ENCODE measurements at places on chromosomes 5 and 9. TPM values are rescaled to one million over a fixed set of nuclear protein-coding genes. Genes with fewer than 3 reads are reported as not detected.

Gene ZNF608
- total RNA-seq, result 37.1 TPM

Gene ADAMTS6
- 19.0 TPM for total RNA-seq

Gene SPINK7
- not detected for total RNA-seq

Gene ELOVL7
- 66.8 TPM for total RNA-seq

Gene TNFSF8
- total RNA-seq, result 2.8 TPM

Gene KCNMB1
- total RNA-seq, result 20.9 TPM

Gene SLC28A3
- total RNA-seq, result 9.4 TPM

Gene CCDC192
- not detected for total RNA-seq

Gene LRRC19
- 16.7 TPM for total RNA-seq

- DNase-seq, result no peak
These were observed 18.1 kb downstream of the LIX1 start for GRCh38 chr5:97124335-97124734.

GRCh38 chr5:135223891-135224625 lies 175.0 kb downstream of the MACROH2A1 start:
- no peak for DNase-seq

- DNase-seq, result no peak
These were observed 158.1 kb downstream of the DAB2IP start for GRCh38 chr9:121809356-121810050.

GRCh38 chr5:123599171-123599570 lies 87.2 kb downstream of the CSNK1G3 start:
- no peak for DNase-seq

DNA sequence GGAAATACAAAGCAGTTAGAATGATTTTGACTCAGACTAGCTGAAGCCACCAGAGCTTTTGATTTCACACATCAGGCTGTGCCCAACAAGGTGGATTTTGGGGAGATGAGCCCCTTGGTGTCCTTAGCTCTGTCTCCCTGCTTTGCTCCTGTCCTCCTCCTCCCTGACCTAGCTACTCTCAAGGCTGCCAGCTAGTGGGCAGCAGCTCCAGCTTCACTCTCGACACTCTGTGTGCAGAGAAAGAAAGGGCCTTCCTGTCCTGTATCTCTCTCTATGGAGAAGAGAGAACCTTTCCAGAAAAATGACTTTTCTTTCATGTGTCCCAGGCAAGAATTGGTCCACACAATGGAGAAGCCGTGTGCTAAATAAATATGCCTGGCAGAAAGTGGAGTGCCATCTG lies 446.2 kb downstream of the SEMA5A start:
- DNase-seq, result no peak

- no peak for DNase-seq
These were observed 315.5 kb upstream of the RGMB start for GRCh38 chr5:98458004-98458403.

DNA sequence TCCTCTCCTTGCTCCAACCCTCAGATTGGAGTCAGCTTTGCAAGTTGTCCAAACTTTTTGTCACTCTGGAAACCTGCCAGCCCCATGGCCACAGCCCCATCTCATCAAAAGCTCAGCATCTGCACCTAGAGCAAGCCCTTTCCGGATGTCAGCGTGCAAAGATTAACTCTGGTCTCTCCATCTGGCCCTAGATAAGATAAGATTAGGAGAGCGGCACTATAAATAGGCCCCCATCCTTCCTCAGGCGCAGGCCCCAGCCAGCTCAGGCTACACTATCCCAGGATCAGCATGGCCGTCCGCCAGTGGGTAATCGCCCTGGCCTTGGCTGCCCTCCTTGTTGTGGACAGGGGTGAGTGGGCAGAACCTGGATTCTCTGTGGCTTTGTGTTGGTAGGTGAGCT lies at the start of gene SPINK4:
SPINK4 (plus strand) TSS at position 247 of the 400 bp plus-strand sequence; CDS start at position 289, 42 bp downstream.
- peak; percentile 23 for DNase-seq

GRCh38 chr5:110590187-110590586 lies 136.3 kb downstream of the TMEM232 start:
- DNase-seq, result no peak

DNA sequence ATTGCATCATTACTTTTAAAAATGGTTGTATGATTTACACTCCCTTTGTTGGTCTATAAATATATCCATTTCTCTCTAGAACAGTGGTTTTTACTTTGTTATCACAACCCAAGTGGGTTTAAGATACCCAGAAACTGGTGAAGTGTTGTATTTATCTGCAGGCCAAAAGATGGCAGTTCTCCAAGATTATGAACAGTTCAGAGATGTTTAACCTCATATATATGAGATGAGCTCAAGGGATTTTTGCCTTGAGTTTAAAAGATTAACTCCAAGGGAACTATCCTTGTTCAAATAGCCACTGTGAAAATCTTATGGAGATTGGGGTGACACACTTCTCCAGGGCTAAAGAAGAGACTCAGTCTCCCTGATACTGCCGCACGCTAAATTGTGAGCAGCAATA lies 572.6 kb downstream of the TLE4 start:
- DNase-seq, result no peak

DNA sequence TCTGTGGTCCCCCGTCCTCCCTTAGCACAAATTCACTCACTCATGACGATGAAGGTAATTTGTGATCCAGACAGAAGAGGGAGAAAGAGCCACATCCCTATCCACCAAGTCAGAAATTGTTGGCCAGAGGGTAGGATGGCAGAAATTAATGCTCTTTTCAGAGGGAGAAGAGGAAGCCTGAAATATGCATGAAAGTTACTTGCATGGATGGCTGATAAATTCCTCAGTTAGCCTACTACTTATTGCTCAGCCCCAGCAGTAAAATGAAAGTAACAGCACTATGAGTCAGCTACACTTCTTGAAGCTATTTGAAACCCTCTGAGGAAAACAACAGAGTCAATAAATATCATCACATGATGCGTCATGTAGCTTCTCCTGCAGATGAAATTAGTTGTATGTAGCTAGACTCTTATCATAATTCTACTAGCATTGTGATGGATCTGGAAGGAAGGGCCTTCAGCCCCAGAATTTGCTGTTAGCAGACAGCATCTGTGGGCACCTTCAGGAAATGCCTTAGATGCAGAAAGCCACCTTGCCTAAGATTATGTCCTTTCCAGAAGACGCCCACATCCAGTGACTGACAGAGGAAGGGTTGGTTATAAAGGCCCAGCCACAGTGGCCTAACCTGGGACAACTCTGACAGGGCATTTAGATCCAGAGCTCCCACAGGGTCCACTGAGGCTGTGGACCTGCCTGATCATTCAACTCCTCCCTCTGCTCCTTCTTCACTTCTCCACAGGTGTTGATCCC lies 81.2 kb upstream of the CCDC112 start:
- no peak for DNase-seq

- DNase-seq, result no peak
These were observed 458.6 kb downstream of the NR2F1-AS1 start for GRCh38 chr5:93122446-93122845.

GRCh38 chr5:79843450-79844388 lies 147.3 kb downstream of the MTX3 start:
- no peak for DNase-seq

- DNase-seq, result peak; percentile 67
These were observed 26.9 kb upstream of the CNOT6 start for GRCh38 chr5:180467028-180467975.

DNA sequence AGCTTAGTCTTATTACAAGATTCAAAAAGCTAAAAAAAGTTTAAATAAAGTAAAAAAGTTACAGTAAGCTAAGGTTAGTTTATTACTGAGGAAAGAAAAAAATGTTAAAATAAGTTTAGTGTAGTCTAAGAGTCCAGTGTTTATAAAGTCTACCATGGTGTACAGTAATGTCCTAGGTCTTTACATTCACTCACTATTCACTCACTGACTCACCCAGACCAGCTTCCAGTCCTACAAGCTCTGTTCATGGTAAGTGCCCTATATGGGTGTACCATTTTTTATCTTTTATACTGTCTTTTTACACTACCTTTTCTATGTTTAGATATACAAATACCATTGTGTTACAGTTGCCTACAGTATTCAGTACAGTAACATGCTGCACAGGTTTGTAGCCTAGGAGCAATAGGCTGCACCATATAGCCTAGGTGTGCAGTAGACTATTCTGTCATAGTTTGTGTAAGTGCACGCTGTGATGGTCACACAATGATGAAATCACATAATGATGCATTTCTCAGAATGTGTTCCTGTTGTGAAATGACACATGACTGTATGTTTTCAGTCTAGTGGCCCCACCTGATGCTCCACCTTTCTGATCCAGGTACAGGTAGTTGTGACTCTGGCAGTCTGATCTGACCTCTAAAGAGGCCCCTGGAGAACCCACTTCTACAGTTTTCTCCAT lies 45.7 kb downstream of the SNX18 start:
- DNase-seq, result no peak

GRCh38 chr9:69188975-69189374 lies 14.9 kb downstream of the TJP2 start:
- no peak for DNase-seq

- DNase-seq, result no peak
These were observed 348.8 kb downstream of the TRPM3 start for GRCh38 chr9:70772601-70773000.

GRCh38 chr5:33401482-33402390 lies 39.0 kb upstream of the TARS1 start:
- no peak for DNase-seq

- no peak for DNase-seq
These were observed 83.2 kb downstream of the IRX1 start for GRCh38 chr5:3678801-3679200.

GRCh38 chr5:158265931-158266700 lies 407.2 kb upstream of the CLINT1 start:
- DNase-seq, result no peak

DNA sequence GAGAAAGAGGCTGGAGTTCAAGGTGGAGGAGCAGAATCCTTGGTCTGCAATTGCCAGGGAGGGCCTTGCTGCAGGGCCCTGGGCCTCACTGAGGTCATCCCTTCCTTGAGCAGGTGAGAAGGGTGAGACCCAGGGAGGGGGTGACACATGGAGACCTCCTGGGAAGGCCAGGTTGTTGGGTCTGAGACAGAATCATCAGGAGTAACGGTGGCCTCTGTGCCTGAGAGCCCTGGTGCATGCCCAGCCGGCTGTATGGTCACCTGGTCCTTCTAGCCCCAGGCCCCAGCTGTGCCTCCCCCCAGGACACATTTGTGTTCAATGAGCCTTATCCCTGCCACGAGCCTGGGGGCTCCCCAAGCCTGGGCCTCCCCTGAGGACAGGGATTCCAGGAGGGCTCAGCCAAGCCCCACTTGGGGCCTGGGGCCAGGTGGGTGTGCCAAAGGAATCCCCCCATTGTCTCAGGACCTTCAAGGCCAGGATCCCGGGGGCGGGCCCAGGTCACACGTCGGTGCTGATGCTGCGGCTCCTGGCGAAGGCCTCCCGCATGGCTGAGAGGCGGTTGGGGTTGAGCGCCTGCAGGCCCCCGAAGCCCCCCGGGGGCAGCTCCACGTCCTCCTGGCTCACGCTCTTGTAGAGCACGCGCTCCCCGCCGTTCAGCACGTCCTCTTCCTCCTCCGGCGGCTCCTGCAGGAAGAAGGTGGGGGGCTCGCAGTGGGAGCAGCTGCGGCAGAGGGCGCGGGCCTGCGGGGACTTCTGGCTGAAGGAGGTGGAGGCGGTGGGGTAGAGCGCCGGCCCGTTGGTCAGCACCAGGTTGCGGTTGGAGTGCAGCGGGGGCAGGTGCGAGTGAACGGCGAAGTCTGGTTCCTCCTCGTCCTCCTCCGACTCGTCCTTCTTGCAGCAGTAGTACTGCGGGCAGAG lies 30.4 kb downstream of the FAM163B start:
- DNase-seq, result no peak

GRCh38 chr9:111236332-111236731 lies 93.7 kb downstream of the OR2K2 start:
- DNase-seq, result no peak

DNA sequence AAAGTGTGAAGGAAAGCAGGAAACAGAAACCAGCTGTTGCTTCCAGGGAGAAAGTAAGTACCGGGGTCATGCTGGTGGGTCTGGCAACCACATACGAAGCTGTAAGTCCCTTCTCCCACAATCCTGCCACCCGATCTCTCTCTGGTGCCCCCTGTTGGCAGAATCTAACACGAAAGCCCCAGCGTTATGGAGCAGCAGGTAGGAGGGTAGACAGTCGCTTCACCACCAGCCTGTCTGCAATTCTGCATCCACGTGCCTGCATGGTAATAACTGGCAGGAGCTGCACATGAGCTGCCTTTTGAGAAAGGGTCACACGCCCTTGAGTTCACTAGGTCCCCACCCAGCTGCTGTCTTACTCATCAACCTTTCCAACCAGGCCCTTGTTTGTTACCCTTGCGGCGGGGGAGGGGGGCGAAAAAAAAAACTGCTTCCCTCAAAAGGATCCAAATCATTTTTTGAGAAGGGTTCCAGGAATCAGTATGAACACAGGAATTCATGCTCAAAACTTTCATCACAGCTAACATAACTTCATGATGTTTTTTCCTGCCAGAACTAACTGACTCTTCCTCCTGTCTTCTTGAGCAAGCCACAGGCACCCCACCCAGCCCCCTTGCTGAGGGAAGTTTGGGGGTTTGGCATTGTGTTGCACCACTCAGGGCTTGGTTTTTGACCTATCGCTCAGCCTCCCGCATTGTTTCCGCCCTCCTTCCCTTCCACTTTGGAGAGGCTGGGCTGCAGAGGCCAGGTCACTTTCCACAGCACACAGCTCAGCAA lies 19.6 kb upstream of the TMEM252 start:
- DNase-seq, result peak; percentile 43

DNA sequence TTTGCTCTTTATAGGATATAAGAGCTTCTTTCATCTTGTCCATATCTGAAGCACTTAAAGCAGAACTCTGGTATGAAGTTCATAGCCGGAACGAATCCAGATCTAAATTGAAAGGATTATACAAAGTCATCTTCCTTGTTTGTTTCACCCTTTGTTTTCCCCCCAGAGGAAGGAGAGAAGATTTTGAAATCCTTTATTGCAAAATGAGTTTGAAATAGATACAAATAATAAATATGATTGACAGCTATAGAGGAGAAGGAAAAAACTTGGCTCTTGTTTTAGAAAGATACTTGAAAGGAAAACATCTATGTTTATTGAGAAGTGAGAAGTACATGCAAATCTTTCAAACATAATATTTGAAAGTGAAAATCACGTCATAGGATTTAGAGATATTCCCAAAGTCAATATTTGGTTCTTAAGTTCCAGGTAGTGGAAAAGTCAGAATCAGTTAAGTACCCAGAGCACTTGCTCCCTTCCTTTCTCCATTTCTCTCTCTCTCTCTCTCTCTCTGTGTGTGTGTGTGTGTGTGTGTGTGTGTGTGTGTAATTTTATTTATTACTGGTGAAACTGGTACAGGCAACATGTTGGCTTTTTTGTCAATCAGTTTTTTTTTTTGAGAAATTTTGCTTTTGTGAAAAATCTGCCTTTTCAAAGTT lies 27.2 kb downstream of the PAM start:
- DNase-seq, result no peak

GRCh38 chr5:127574852-127575679 lies 57.6 kb downstream of the PRRC1 start:
- DNase-seq, result no peak

DNA sequence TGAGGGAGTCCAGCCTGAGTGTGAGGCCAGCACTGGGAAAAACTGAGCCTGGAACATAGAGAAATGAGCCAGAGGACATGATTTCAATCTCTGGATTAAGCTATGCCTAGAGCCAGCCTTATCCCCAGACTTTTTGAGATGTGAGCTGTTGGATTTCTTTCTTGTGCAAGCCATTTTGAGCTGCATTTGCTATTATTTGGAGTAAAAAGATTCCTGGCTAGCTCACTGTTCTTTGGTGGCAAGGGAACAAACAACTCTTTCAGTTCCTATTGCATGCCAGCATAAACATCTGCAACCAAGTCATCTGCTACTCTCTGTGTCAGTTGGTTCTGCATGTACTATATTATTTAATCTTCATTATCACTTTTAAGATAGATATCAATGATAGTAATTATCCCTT lies 70.1 kb upstream of the MAN2A1 start:
- no peak for DNase-seq

- DNase-seq, result peak; percentile 70
These were observed 58.7 kb downstream of the NXNL2 start for GRCh38 chr9:88593537-88594185.

- DNase-seq, result no peak
These were observed 21.2 kb downstream of the ZSWIM6 start for GRCh38 chr5:61353293-61353692.
